Natural killer cell (primary cell): ENCODE measurements at places on chromosomes 6 and 20.

DNA sequence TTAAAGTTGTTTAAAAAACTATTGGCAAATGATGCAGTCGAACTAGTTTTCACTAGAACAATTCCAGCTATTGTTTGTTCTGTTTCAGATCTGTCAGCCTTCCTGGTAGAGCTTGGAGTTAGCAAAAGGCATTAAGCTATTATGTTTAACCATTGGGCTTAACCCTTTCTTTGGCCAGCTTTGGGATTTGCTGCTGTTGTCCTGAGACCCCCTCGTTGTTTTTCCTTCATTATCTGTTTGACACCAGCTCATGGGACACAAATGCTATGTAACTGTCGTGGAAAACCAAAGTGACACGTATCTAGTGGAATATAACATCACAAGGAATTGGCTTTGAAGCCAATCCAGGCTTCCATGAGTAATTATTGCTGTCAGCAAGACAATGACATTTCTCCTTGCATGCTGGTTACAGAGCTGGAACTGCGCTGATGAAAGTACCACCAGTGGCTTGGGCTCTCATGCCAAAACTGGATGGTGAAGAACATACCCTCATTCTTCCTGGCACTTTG is 96.0 kb downstream of the EYA2 start:
- no peaks in the 10 kb centered on the region for H3K4me1 ChIP-seq
- DNase-seq: no peak
- H3K4me3 ChIP-seq: no peak overlapping the region
- H3K36me3 ChIP-seq: no peaks in the 10 kb centered on the region
- no peak overlapping the region for H3K27ac ChIP-seq

GRCh38 chr20:51335329-51335841 is 207.1 kb downstream of the NFATC2 start:
- no peaks in the 10 kb centered on the region for H3K36me3 ChIP-seq
- no peaks in the 10 kb centered on the region for H3K27me3 ChIP-seq
- H3K4me1 ChIP-seq: no peaks in the 10 kb centered on the region
- no peak overlapping the region for H3K27ac ChIP-seq
- H3K4me3 ChIP-seq: no peak overlapping the region

DNA sequence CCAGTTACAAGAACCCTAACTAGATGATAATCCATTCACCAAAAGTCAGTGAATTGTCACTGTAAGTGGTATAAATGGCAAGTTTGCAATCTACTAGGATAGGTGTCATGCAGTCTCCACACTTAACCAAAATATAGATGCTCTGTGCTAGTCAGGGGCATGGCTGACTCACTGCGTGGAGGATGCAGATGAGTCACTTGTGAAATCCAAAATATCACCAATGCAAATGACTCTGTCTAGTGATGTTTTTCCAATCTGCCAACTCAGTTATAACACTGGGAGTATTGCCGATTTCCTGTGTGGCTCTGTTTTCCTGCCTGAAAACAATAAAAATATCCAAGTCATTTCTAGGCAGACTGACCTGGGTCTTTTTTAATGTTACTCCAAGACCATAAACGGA is 47.8 kb upstream of the NRSN1 start:
- no peaks in the 10 kb centered on the region for H3K36me3 ChIP-seq
- H3K27ac ChIP-seq: no peak overlapping the region
- H3K4me3 ChIP-seq: no peak overlapping the region
- DNase-seq: no peak
- H3K4me1 ChIP-seq: no peaks in the 10 kb centered on the region

DNA sequence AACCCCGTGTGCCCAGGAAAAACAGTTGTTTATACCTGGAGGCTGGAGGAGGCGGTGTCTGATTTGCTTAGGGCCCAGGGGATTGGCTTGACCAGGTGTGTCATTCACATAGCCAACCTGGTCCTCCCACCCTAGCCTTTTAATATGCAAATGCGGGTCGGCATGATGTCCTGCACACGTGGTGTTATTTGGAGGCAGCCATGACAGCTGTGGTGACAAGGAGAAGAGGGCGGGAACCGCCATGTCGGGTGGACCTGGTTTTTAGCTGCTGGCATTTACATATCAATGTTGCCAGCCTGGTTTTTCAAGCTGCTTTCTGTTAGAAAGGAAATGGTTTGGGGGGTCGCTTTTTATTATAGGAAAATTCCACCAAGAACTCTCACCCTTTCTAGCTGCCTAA is 291.4 kb upstream of the QKI start:
- no peak for DNase-seq
- H3K27me3 ChIP-seq: no peaks in the 10 kb centered on the region
- no peaks in the 10 kb centered on the region for H3K4me1 ChIP-seq
- no peak overlapping the region for H3K4me3 ChIP-seq
- H3K27ac ChIP-seq: no peak overlapping the region

GRCh38 chr20:63653041-63653973 is at the start of gene STMN3:
TSS of gene STMN3 (minus strand) at chr20:63653424. CDS start at chr20:63653345, 79 bp downstream.
- H3K36me3 ChIP-seq: no peaks in the 10 kb centered on the region
- peak within 1 kb of the TSS; percentile 32 for H3K4me3 ChIP-seq
- H3K4me1 ChIP-seq: peaks cover 37% of the 10 kb centered on the region
- no peak within 1 kb of the TSS for H3K27ac ChIP-seq
- H3K27me3 ChIP-seq: peaks cover 12% of the 10 kb centered on the region

DNA sequence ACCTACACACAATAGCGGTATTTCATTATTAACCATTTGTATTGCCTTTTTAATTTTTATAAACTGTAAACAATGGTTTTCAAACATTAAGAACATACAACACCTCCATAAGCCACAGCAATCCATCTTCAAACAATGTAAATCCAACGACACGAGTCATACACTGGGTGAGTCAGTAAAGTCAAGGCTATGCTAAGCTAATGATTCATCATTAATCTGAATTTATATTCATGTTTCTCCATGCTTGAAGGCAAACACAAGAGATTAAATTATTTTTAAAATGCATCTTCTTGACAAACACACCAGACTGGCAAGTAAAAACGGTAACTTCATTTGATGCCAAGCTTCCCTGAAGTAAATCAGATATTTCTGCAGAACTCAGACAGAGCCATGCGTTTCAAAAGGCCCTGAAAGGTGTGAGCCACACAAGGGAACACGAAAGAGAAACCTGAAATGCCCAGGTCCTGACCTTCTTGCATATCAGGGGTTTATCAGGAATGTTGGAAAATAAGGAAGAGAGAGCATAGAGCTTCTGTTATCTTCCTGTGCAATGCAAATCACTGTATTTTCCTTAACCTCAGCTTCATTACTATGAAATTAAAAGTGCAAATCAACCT is 162.5 kb downstream of the ALDH8A1 start:
- H3K4me3 ChIP-seq: no peak overlapping the region
- H3K27me3 ChIP-seq: no peaks in the 10 kb centered on the region
- H3K27ac ChIP-seq: no peak overlapping the region
- H3K36me3 ChIP-seq: no peaks in the 10 kb centered on the region
- DNase-seq: no peak
- no peaks in the 10 kb centered on the region for H3K4me1 ChIP-seq

GRCh38 chr20:17624551-17625245 is 54.8 kb downstream of the DSTN start:
- no peak overlapping the region for H3K4me3 ChIP-seq
- H3K36me3 ChIP-seq: peaks cover 77% of the 10 kb centered on the region
- H3K4me1 ChIP-seq: no peaks in the 10 kb centered on the region

- H3K4me1 ChIP-seq: no peaks in the 10 kb centered on the region
- no peak for DNase-seq
- H3K27me3 ChIP-seq: no peaks in the 10 kb centered on the region
- H3K4me3 ChIP-seq: no peak overlapping the region
Observed at GRCh38 chr20:61570646-61571195, 318.7 kb downstream of the CDH4 start.

- H3K4me1 ChIP-seq: no peaks in the 10 kb centered on the region
- H3K4me3 ChIP-seq: no peak overlapping the region
- DNase-seq: no peak
- no peaks in the 10 kb centered on the region for H3K36me3 ChIP-seq
- H3K27me3 ChIP-seq: no peaks in the 10 kb centered on the region
Observed at GRCh38 chr20:24665196-24665595, 195.8 kb downstream of the SYNDIG1 start.

GRCh38 chr20:2888224-2888955 is 15.1 kb downstream of the PTPRA start:
- no peak overlapping the region for H3K4me3 ChIP-seq
- H3K36me3 ChIP-seq: no peaks in the 10 kb centered on the region
- no peaks in the 10 kb centered on the region for H3K27me3 ChIP-seq
- no peak for DNase-seq

GRCh38 chr6:30544666-30545272 is 11.5 kb downstream of the GNL1 start:
- no peak overlapping the region for H3K4me3 ChIP-seq
- peaks cover 30% of the 10 kb centered on the region for H3K4me1 ChIP-seq
- no peak for DNase-seq
- no peaks in the 10 kb centered on the region for H3K27me3 ChIP-seq
- H3K27ac ChIP-seq: no peak overlapping the region

DNA sequence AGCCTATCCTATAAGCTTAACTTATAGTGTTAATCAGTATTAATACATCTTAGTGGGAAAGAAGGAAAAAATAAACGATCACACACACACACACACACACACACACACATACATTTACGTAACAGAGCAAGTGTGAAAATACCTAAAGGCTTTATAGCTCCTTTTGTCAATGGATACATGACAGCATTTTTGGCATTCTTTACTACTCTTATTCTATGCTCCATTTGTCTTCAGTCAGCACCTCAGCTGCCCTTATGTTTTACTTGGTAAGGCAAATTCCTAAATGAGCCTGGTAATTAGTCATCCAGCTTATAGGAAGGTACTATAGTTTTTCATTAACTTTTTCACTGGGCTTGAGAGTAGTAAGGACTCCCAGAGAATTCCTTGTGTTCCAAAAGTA is 25.1 kb upstream of the SLC17A3 start:
- no peaks in the 10 kb centered on the region for H3K27me3 ChIP-seq
- no peaks in the 10 kb centered on the region for H3K36me3 ChIP-seq
- DNase-seq: no peak
- H3K4me1 ChIP-seq: no peaks in the 10 kb centered on the region
- H3K4me3 ChIP-seq: no peak overlapping the region

GRCh38 chr6:88296694-88297093 is 130.5 kb upstream of the CNR1 start:
- no peaks in the 10 kb centered on the region for H3K27me3 ChIP-seq
- H3K4me3 ChIP-seq: no peak overlapping the region
- H3K27ac ChIP-seq: no peak overlapping the region
- no peak for DNase-seq
- H3K36me3 ChIP-seq: no peaks in the 10 kb centered on the region

DNA sequence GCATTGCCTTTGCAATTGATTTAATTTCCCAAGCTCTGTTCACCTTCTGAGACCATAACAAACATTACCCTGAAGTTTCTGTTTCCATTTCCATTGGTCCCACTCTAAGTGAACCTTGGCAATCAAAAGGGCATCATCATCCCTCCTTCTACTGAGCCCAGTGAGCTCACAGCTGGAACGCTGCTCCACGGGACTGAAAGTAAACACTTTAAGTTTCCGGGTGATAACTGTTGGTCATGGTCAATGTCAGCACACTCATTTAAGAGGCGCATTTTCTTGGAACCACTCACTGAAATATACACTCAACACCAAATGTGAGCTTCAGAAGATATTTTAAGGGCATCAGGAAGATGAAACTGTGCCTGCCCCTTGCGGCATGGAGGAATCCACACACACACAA is 37.1 kb upstream of the RPS6KA2 start:
- DNase-seq: no peak
- no peaks in the 10 kb centered on the region for H3K36me3 ChIP-seq
- no peak overlapping the region for H3K27ac ChIP-seq

DNA sequence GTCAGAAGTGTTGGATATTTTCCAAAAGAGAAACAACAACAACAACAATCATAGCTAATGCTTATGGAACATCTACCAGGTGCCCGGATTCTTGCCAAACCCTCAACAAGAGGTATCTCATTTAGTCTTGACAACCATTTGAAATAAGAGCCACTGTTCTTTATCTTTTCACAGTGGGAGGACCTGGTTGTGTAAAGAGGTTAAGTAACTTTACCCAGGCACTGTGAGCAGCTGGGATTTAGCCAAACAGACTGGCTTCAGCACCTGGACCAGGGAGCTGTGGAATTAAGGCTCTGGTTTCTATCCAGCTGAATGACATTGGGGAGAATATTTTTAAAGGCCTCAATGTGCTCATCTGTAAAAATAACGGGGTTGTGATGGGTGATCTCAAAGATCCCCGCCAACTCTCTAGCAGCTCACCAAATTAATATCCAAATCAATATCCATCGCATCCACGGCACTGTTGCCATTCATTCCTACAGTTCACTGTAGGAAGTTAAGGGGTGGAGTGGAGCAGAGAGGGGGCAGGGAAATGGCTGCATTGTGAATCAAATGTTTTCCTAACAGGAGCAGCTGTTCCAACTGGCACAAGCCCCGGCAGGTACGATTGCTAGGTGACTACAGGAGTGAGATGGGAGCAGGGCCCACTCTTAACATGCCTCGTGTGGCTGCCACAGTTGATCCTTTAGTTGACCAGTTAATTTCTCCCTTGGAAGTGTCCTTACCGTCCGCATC is 61.8 kb downstream of the GCNT2 start:
- no peaks in the 10 kb centered on the region for H3K4me1 ChIP-seq
- no peak overlapping the region for H3K4me3 ChIP-seq
- DNase-seq: no peak
- no peaks in the 10 kb centered on the region for H3K27me3 ChIP-seq
- H3K36me3 ChIP-seq: no peaks in the 10 kb centered on the region

DNA sequence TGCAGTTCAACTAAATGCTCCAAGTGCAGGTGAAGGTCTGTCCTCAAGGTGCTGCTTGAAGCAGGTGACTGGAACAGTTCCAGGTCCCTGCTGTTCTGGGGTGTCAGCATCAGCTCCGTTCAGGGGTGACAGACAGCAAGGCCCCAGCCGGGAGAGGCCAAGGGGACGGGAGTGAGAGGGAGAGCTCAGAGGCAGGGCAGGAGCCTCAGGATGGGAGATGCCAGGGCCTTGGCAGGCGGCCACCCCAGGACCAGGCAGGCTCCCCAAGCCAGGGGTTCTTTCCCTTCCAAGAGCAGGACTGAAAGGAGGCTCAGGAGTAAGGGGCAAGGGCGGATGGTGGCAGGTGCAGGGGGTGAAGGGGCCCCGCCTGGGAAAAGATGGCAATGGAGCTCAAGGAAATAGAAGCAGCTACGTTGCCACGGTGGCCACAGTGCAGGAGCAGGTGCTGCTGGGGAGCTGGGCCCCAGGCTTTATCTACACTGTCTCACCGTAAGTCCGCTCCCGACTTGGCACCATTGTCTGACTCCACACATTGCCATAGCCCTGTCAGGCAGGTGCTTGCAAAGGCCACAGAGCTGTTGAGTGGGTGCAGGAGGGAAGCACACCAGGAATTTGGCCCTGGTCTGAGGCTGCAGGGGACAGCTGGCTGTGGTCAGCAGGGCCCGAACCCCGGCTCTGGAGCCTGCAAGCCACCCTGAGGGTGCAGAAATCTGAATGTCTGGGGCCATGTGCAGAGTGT is 43.1 kb downstream of the ERMARD start:
- H3K4me3 ChIP-seq: no peak overlapping the region
- H3K4me1 ChIP-seq: peaks cover 13% of the 10 kb centered on the region
- DNase-seq: no peak

DNA sequence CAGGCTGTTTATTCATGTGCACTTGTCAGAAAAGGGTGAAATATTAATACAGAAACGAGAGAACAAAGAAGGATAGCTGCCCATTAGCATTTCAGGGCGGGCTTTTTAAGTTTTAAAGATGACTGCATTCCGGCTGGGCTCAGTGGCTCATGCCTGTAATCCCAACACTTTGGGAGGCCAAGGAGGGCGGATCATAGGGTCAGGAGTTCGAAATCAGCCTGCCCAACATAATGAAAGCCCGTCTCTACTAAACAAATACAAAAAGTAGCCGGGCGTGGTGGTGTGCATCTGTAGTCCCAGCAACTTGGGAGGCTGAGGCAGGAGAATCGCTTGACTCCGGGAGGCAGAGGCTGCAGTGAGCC is 130.5 kb downstream of the HFE start:
- H3K4me3 ChIP-seq: peak overlapping the region; percentile 63
- H3K36me3 ChIP-seq: no peaks in the 10 kb centered on the region
- H3K27me3 ChIP-seq: no peaks in the 10 kb centered on the region
- H3K27ac ChIP-seq: peak overlapping the region; percentile 91
- peaks cover 27% of the 10 kb centered on the region for H3K4me1 ChIP-seq
